PC-9 (cell line): ENCODE measurements at places on chromosomes 1 and 21.

DNA sequence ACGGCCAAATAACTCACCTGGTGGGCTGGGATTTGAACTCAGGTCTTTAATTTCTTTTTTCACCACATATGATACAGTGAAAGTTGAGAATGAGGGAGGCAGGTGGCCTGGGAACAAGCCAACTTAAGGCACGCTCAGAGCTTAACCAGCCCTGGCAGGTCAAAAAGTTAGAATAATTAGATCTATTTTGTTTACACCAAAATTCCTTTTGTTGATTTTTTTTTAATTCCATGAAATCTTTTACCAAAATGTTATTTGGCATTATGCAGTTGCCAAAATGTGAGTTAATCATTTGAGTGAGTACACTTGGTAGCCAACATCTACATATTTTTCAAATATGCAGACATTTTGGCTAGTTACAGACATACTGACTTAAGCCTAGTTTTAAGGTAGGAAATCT is 36.8 kb downstream of the LHX8 start:
- no peaks in the 10 kb centered on the region for H3K27me3 ChIP-seq
- H3K27ac ChIP-seq: no peak overlapping the region
- no peak overlapping the region for H3K4me3 ChIP-seq
- H3K36me3 ChIP-seq: no peaks in the 10 kb centered on the region
- no peaks in the 10 kb centered on the region for H3K4me1 ChIP-seq

- DNase-seq: no peak
- no peaks in the 10 kb centered on the region for H3K4me1 ChIP-seq
- H3K27me3 ChIP-seq: no peaks in the 10 kb centered on the region
- H3K4me3 ChIP-seq: no peak overlapping the region
- no peaks in the 10 kb centered on the region for H3K36me3 ChIP-seq
- H3K27ac ChIP-seq: no peak overlapping the region
Observed at GRCh38 chr1:188325211-188325610, 1496.5 kb downstream of the PLA2G4A start.

DNA sequence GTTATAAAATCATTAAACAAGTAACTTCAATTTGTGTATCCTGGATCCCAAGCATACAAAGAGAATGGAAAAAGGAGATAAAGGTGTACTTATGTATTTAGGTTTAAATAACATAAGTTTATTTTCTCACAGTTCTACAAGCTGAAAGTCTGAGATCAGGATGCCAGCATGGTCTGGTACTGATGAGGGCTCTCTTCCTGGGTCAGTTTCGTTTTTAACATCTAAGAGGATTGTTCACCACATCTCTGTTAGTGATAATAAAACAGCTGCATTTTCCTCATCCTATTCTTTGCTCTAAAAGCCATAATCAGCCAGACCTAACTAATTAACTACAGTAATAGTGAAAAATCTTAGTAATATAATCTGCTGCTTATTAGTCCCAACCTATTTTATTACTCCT is 5.2 kb downstream of the EGLN1 start:
- H3K27ac ChIP-seq: no peak overlapping the region
- 0 out of 2 replicates have a peak, but pooled peaks cover 4% of the 10 kb centered on the region for H3K36me3 ChIP-seq
- no peaks in the 10 kb centered on the region for H3K27me3 ChIP-seq
- no peak overlapping the region; the same call in 1 of the 2 replicates for H3K4me3 ChIP-seq
- DNase-seq: no peak

DNA sequence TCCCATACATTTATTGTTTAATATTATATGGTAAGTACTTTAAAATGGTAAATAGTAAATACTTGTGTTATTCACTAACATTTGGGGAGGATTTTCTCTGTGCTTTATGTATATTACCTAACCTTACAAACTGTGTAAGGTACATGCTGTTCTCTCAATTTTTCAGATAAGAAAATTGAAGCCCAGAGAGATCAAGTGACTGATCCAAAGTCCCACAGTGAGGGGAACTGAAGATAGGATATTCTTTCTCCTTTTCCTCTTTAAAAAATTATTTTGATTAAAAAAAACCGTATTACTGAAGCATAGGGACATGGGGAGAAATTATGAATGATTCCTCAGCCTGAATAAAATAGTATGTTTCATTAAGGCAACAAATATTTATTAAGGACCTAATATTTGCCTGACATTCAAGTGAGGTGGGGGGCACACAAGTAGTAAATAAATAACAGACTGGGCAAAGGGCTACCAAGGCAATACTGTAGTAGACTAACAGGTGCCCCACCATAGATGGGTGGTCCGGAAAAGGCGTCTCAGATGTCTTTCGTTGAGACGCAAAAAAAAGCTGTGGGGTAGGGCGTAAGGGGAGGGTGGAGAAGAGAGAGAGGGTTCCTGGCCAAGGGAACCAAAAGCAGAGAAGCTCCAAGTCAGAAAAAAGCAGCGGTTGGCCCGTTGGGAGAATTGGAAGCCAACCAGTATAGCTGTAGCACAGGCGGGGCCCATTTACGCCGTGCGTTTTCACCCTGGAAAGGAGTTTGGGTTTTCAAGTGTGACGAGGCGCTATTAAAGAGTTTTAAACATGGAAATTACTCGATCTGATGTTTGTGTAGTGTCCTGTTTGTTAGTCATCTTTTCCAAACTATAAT is 944 bp upstream of the AGO3 start:
- no peaks in the 10 kb centered on the region for H3K27me3 ChIP-seq
- peak overlapping the region; percentile 90 for H3K27ac ChIP-seq
- peak; percentile 55 for DNase-seq
- peaks cover 30% of the 10 kb centered on the region for H3K4me1 ChIP-seq

GRCh38 chr1:86151427-86151826 is 5.1 kb downstream of the COL24A1 start:
- H3K27me3 ChIP-seq: peaks cover 5% of the 10 kb centered on the region; the same call in 1 of the 2 replicates
- no peak overlapping the region for H3K4me3 ChIP-seq
- H3K36me3 ChIP-seq: no peaks in the 10 kb centered on the region

DNA sequence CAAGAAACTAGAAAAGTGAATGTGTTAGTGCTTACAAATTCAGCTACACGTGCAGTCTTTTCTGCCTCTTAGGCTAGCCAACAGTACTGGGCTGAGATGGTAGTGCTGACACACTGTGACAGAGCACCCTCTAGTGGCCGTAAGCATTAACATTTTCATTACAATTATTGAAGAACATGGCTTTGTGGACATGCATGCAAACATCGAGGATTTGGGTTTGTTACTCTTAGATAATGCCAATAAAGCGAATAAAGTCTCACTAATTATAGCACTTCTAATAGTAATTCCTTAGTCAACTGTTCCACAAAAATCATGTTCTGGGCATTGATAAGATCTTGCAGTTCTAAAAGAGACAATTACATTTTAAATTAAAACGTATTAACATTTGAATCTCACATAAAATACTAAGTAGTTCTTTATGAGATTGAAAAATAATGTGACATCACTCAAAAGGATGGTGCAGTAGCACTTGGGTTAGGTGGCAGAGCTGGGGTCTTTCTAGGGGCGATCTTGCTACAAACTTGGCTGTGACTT is 47.1 kb downstream of the MYSM1 start:
- peak; percentile 62 for DNase-seq
- H3K36me3 ChIP-seq: peaks cover 11% of the 10 kb centered on the region; the same call in 1 of the 2 replicates
- no peak overlapping the region for H3K4me3 ChIP-seq
- 0 out of 2 replicates have a peak, but pooled peaks cover 5% of the 10 kb centered on the region for H3K4me1 ChIP-seq

GRCh38 chr1:221620437-221621384 is 121.2 kb downstream of the DUSP10 start:
- H3K27me3 ChIP-seq: no peaks in the 10 kb centered on the region
- no peaks in the 10 kb centered on the region for H3K36me3 ChIP-seq
- no peak overlapping the region for H3K27ac ChIP-seq
- H3K4me1 ChIP-seq: peaks cover 10% of the 10 kb centered on the region; the same call in 1 of the 2 replicates
- no peak for DNase-seq

DNA sequence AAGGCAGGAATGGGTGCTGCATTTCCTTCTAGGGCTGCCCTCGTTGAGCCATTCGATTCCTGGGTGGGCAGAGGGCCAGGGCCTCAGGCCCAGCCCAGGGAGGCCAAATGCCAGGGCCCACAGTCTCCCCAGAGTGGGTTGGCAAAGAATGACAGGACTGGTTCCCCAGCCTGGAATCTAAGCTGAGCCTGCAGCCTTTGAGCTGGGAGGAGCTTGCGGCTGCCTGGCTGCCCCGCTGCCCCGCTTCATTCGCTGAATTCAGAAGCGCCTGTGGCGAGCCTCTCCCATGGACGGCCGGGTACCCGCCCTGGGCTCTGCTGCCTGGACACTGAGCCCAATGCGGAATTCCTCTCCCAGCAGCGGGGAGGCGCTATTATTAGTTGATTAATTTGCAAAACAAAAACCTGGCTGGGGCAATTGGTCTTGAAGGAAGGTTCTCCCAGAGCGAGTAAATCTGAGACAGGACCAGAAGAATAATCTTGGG is 32.3 kb upstream of the TARDBP start:
- no peaks in the 10 kb centered on the region; the same call in none of the 2 replicates for H3K4me1 ChIP-seq
- DNase-seq: peak; percentile 81
- no peaks in the 10 kb centered on the region for H3K36me3 ChIP-seq
- no peak overlapping the region for H3K4me3 ChIP-seq

DNA sequence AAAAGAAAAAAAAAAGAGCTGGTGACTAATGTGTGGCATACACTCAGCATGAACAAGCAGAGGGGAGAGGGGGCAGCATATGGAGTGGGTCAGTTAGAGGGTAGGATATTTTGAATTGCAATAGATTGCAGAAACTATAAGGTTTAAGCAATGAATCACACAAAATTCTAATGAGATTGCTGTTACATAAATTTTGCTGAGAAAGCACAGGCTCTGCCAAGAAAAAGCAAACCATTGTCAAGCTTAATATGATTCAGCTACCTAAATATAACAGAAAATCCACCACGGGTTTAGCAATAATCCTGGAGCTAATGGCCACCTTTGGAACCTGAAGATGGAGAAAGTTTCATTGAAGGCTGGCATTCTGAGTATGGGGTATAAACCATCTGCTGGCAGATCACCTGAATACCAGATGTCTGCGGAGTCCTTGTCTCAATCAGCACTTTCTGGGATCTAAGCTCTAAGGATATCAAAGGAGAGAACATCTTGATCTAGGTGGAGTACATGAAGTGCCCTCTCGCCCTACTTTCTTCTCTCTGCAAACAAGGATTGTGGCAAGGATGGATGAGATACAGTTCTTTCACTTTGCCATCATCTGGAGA is 30.3 kb upstream of the ANGPTL7 start:
- H3K4me1 ChIP-seq: peaks cover 13% of the 10 kb centered on the region
- no peaks in the 10 kb centered on the region for H3K36me3 ChIP-seq
- H3K27me3 ChIP-seq: no peaks in the 10 kb centered on the region
- no peak overlapping the region for H3K4me3 ChIP-seq
- H3K27ac ChIP-seq: peak overlapping the region; percentile 76
- DNase-seq: no peak

- no peak overlapping the region for H3K27ac ChIP-seq
- H3K4me3 ChIP-seq: no peak overlapping the region
- H3K36me3 ChIP-seq: no peaks in the 10 kb centered on the region
- DNase-seq: no peak
- no peaks in the 10 kb centered on the region for H3K27me3 ChIP-seq
- H3K4me1 ChIP-seq: peaks cover 21% of the 10 kb centered on the region
Observed at GRCh38 chr1:226723657-226724532, 15.2 kb downstream of the ITPKB start.

GRCh38 chr1:179731643-179732042 is 11.4 kb upstream of the FAM163A start:
- H3K4me1 ChIP-seq: no peaks in the 10 kb centered on the region
- no peak overlapping the region for H3K27ac ChIP-seq
- no peaks in the 10 kb centered on the region for H3K36me3 ChIP-seq
- no peak for DNase-seq
- no peak overlapping the region for H3K4me3 ChIP-seq

DNA sequence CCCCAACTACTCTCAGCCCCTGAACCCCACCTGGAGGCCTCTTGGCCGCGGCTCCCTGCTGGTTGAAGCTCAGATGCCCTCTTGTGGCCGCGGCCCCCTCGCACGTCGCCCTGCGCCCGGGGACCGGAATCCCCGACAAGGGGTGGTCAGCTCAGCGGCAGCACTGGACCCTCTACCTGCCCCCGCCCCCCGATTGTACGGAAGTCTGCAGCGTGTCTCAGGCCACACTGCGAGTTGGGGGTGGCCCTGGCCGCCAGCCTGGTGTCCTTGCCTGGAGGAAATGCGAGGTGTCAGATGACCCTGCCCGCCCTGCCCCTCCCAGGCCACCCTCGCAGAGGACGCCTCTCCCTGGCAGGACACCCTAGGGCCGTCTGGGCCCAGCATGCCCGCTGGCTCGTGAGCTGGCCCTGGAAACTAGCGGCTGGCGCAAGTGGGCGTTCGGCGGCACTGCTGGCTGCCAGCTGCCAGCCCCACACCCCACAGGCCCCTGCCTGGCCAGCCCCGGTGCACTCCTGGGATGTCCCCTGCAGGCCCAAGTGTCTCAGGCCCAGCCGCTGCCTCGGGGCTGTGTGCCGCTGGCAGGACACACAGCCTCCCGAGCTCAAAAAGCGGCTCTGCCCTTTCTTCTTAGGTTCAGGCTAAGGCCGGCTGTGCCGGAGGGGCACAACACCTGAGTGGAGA is 60.8 kb downstream of the EDN2 start:
- no peaks in the 10 kb centered on the region for H3K36me3 ChIP-seq
- DNase-seq: peak; percentile 45
- H3K27me3 ChIP-seq: no peaks in the 10 kb centered on the region
- H3K27ac ChIP-seq: no peak overlapping the region
- H3K4me1 ChIP-seq: peaks cover 24% of the 10 kb centered on the region
- peak overlapping the region; percentile 43; the same call in 1 of the 2 replicates for H3K4me3 ChIP-seq

- no peaks in the 10 kb centered on the region for H3K4me1 ChIP-seq
- DNase-seq: no peak
- H3K36me3 ChIP-seq: no peaks in the 10 kb centered on the region
- no peaks in the 10 kb centered on the region for H3K27me3 ChIP-seq
- H3K4me3 ChIP-seq: no peak overlapping the region
- H3K27ac ChIP-seq: no peak overlapping the region
Observed at GRCh38 chr1:243421784-243422183, 165.9 kb downstream of the SDCCAG8 start.

- no peaks in the 10 kb centered on the region for H3K36me3 ChIP-seq
- H3K4me3 ChIP-seq: no peak overlapping the region
- DNase-seq: no peak
Observed at GRCh38 chr1:48470481-48470855, 1.5 kb downstream of the SPATA6 start.

GRCh38 chr1:214857716-214858115 is 224.8 kb upstream of the KCNK2 start:
- no peaks in the 10 kb centered on the region for H3K36me3 ChIP-seq
- no peak for DNase-seq
- H3K4me1 ChIP-seq: no peaks in the 10 kb centered on the region
- no peak overlapping the region for H3K4me3 ChIP-seq
- H3K27me3 ChIP-seq: no peaks in the 10 kb centered on the region

- no peak overlapping the region for H3K27ac ChIP-seq
- no peak for DNase-seq
- H3K4me3 ChIP-seq: no peak overlapping the region
- H3K36me3 ChIP-seq: no peaks in the 10 kb centered on the region
Observed at GRCh38 chr1:71019233-71019969, 28.2 kb downstream of the PTGER3 start.

- DNase-seq: no peak
- H3K27me3 ChIP-seq: no peaks in the 10 kb centered on the region
- H3K27ac ChIP-seq: no peak overlapping the region
Observed at GRCh38 chr21:16773206-16773605, 739.6 kb upstream of the CXADR start.
